ENCODE measurements at places on chromosomes 12 and 14.

DNA sequence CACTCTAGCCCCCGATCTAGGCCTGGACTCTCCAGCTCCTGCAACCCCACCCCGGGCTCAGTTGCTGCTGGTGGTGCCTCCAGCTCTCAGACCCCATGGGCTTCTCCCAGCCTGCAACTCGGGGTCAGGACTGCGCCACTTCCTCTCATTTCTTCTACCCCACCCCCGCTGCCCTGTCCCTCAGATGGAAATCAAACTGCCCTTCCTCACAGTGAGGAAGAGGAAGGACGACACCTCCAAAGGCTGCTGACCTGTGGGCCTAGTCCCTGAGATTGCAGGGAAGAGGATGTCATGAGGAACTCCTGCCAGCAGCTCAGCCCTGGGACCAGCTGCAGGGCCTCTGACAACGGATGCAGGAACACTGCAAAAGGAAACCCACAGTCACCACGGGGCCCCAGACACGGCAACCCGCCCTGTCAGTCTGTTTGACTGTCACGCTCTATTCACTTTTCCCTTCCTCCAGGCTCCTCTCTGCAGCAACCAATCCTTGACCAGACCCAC lies 29.3 kb upstream of the PNMA1 start:
- no peak for DNase-seq

- DNase-seq = no peak
Measured at GRCh38 chr14:38199076-38199475, 8.6 kb upstream of the SSTR1 start.

DNA sequence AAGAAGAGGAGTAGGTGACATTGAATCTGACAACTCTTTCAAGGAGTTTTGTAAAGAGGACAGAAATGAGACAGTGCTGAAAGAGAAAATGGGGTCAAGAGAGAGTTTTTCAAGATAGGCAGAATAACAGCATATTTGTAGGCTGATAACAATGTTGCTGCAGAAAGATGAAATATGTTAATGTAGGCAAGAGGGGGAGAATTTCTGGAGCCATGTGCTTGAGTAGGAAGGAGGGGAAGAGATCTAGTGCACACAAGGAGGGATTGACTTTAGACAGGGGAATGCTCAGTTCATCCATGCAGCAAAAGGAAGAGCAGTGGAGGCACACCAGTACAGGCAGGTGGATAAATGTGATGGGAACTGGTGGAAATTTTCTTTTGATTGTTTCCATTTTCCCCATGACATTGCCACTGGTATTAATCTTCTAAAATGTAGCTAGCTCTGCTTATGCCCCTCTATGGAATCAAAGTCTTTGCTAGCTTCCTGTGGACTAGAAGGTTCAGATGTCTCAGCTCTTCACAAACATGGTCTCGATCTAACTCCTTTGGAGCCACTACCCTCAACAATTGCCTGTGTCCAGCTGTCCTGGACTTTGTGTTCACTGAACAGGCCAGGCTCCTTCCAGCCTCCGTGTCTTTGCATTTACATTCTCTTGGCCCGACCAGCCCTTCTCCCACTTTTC lies 9.1 kb downstream of the PROX2 start:
- DNase-seq = no peak

- no peak for DNase-seq
Measured at GRCh38 chr12:19263672-19264071, 134.1 kb downstream of the PLEKHA5 start.

DNA sequence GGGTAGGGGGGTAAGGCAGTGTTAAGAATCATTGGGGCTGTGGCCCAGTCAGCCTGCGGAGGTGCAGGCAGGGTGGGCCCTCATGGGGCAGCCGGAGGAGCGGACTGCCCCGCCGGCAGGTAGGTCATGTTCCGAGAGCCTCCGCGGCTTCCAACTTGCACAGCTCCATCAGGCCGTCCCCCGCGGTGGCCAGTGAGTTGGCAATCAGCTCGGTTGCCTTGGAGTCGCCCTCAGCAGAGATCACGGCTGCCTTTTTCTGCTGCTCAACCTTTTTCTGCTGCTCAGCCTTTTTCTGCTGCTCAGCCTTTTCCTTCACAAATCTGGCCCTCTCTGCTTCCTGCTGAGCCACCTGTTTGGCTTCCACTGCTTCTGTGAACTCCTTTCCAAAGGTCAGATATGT lies 41.1 kb upstream of the CSRNP2 start:
- DNase-seq = no peak

All from activated CD8-positive, alpha-beta memory T cell treated with anti-CD3 and anti-CD28 coated beads for 48 hours (primary cell).